ENCODE measurements at places on chromosomes 5 and 9.

GRCh38 chr5:74631081-74631953, 9.2 kb downstream of the ENC1 start:
- no peak for DNase-seq

- DNase-seq, result no peak
These were observed 9.9 kb upstream of the SH3TC2 start for GRCh38 chr5:149072791-149073190.

- DNase-seq, result no peak
These were observed 83.5 kb downstream of the C9orf152 start for GRCh38 chr9:110124439-110124838.

DNA sequence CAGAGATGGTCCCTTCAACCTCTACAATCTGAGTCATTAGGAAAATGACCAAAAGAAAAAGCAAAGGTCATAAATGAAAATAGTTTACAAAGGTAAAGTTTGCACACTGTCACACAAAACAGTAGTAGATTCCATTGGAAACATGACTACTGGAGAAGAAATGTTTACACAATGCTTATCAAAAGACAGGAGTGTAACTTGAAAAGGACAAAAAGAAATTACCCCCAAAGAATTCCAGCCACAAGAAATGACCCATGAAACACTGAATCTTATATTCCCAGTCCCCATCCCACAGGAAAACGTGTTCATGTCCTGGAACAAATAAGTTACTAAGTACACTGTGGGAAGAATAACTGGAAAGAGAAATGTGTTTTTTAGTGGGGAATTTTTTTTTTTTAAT, 385.1 kb downstream of the SEMA5A start:
- DNase-seq, result peak; percentile 27

DNA sequence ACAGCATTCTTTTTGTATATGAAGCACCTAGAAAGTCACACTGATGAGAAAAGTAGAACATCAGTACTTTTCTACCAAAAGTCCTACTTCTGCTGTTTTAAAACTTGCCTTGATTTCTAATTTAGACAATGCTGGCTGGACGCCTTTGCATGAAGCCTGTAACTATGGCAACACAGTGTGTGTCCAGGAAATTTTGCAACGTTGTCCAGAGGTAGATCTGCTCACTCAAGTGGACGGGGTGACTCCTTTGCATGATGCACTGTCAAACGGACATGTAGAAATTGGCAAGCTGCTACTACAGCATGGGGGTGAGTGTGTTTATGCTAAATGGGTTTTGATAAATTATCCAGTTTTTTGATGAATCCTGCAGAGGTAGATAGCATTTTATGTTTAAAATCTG, 73.5 kb downstream of the SLF1 start:
- peak; percentile 74 for DNase-seq

GRCh38 chr5:39816156-39816845, 391.5 kb upstream of the DAB2 start:
- DNase-seq, result no peak

- no peak for DNase-seq
These were observed at the start of gene DPYSL3 for GRCh38 chr5:147509710-147510651. TSS of gene DPYSL3 (minus strand) at chr5:147510068. CDS start at chr5:147509858, 210 bp downstream.

- DNase-seq, result no peak
These were observed 233.0 kb upstream of the ATP10B start for GRCh38 chr5:161085056-161085455.
